ENCODE measurements at places on chromosomes 6 and 20.

GRCh38 chr20:48411919-48412522, 415.8 kb downstream of the PREX1 start:
- DNase-seq, result no peak

GRCh38 chr20:2757969-2758368, 42.5 kb downstream of the CPXM1 start:
- no peak for DNase-seq

DNA sequence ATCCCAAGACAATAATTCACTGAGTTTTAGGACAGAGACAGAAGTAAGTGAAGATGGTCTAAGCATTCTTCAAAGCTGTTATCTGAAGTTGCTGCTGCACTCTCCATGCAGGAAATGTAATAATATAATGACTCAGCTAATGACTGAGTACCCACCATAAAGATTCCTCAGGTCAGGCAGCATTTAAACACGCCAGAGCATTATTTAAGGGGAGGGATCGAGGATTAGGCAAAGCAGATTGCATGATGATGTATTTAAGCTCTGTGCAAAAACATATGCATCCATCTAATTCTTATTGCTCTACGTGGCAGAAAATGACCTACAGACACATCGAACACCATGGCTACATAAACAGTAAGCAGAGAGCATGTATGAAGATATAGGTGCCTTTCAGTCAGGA, 216.4 kb downstream of the UNC5CL start:
- no peak for DNase-seq

DNA sequence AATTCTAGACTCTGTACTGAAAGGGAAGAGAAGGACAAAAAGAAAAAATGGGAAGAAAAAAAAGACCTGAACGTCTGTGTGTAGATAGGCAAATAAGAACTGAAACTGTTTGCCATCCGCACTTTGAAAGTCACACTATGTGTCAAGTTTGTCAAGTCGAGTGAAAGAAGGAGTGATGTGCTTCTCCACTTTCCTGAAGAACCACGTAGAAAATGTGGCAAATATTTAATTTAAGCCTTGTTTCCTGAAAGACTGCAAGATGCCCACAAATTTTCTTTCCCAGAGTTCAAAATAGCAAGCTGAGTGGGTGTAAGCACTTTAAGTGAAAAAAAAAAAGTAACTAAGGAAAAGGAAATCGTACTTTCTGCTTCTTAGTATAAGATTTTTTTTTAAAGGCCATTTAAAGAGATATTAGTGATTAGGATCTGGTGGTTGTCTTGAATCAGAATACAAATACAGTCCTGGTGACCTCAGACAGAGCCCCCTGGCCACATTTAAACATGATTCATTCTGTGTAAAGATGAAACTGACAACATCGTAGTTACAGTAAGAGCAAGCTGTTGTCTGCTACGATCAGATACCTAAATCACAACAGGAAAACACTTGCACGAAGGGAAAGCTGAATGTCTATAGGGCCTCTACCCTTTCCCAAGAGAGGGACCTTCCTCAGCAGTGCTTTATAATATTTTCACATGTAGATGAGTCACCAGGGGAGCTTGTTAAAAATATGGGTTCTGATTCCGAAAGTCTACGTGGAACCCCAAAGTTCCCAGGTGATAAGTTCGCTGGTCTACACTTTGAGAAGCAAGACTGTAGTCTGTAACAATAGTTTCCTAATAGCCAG, 102.3 kb downstream of the HIVEP2 start:
- DNase-seq, result no peak

- DNase-seq, result no peak
Observed at GRCh38 chr6:149268768-149269167, 48.7 kb upstream of the TAB2 start.

DNA sequence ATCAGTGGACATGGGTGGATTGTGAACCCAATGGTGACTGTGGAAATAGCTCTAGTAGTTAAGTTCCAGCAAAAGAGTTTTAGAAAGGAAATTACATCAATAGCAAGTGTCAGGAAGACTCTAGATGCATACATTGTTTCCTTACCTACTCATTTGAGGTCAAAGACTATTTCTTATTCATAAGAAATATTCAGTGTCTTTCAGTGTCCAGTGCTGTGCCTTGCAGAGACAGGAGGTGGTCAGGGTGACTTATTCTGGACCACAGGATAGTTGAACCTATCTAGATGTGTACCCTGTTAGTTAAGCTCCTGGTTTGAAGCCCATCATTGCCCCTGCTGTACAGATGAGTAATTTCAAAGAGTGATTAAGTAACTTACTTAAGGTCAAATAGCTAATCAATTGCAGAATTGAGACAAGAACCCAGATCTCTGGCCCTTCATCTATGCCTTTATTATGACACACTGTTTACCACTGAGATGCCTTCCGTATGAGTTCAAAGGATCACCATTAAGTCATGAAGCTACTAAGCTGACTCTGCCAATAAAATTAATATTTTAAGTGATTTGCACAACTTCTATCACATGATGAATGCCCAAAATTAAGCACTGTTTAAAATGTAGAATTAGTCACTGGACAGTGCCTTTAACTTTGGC, 136.1 kb downstream of the PDSS2 start:
- no peak for DNase-seq

DNA sequence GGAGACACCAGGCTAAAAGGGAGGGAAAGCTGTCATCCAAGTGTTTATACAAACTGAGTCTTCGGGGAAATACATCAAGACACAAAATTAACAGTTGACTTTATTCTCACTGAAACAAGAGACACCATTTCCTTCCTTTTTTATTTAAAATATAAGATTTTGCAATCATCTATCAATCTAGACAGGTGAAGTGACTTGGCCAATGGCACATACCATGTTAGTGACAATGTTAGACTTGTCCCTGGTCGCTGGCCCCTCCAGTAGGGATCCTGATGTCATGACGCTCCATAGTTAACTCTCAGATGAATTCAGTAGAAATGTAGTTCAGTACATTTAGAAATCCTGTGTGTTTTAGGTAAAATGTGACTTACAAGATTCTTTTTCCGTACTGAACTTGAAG, 2.9 kb downstream of the SASH1 start:
- no peak for DNase-seq

Data from stimulated activated CD4-positive, alpha-beta T cell treated with anti-CD3 and anti-CD28 coated beads, Interleukin-2, amount 100 ng/mL, for 4 hours (primary cell).